ENCODE measurements at places on chromosomes 3 and 15.

- DNase-seq = no peak
These were observed 166.2 kb upstream of the NDN start for GRCh38 chr15:23853286-23853685.

GRCh38 chr3:178341636-178342035, 194.6 kb upstream of the KCNMB2 start:
- no peak for DNase-seq

- no peak for DNase-seq
These were observed 149.4 kb downstream of the IMPG2 start for GRCh38 chr3:101170806-101171558.

- no peak for DNase-seq
These were observed 32.0 kb downstream of the TRPM1 start for GRCh38 chr15:31069360-31070000.

DNA sequence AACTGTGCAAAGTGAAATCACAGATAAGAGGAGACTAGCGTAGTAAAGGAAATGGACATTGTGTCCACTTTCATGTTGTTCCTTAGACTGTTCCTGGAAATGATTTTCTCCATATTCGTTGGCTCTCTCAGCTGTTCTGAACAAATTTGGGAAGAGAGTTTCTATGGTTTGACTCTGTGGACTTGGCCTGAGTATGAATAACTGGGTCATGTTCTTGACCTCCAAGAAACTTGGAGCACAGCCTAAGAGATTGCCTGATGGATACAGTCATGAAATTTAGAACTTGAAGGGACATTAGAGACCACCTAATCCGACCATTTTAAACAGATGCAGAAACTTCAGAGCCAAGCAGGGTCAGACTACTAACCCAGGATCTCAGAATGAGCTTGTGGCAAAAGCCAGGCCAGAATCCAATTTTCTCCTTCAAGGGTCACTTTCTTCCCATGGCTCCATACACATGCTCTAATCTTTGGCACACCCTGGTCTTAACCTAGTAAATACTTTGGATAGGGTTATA, 430.4 kb downstream of the RBMS3 start:
- DNase-seq = no peak

DNA sequence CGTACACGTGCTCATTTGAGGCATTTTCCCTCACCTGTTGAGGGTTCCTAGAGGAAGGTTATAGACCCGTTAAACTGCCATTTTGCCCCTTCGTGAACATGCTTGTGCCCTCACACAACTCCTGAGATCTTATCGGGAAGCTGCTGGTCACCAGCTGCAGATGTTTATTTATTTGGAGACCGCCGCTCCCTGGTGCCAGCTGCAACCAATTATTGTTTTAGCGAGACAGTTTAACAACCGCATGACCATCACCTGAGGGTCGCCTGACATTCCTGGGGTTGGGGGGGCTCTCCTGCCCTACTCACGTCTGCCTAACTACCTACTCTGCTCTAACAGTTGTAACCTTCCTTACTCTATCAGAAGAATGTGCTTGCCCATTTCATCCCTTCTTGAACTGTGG, 292.5 kb downstream of the MCTP2 start:
- DNase-seq = no peak

DNA sequence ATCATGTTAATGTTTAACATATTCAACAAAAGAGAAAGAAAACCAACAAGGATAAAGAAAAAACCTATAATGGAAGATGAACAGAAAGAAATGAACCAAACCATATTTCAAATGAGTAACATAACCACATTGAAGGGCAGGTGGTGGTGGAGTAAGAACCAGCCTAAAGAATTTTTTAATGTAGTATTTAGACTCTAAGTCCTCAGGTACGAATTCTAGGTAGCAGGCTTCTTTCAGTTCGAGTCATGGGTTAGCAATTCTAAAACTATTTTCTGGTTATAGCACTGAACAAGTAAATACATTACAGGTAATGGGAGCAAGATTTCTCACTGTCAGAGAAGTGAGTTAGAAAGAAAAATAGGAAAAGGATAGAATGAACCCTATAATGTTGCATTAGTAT, 24.4 kb downstream of the DCBLD2 start:
- no peak for DNase-seq

DNA sequence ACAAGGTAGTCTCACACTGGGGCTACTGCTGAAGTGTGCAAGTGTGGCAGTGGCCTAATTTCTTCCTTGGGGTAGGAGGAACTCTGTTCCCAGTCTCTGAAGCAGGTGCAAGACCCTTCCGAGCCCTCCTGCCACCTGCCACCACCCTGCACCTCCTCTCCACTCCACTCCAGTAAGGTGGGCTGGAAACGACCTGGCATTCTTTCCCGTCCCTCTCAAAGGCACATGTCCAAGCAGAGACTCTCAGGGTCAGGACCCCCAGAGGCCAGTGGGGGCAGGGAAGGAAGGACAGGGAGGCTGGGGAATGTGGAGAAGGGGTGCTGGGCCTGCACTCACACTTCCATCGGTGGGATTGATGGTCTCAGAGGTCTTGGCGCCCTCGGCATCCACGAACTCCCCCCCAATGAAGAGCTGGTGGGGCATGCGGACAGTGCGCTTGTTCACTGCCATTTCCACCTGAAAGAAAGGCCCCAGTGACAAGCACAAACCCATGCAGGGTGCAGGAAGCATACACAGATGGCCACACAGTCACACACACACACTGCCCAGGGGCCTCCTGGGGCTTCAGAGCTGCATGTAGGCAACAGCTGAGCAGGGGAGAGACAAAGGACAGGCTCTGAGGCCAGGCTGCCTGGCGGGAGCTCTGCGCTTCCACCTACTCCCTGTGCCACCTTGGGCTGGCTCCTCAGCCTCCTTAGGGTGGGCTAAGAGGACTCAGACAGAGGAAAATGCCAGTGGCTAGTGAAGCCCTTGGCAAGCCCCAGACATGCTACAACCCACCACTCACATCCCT, 43.8 kb downstream of the ALDH1L1 start:
- DNase-seq = no peak

GRCh38 chr3:155491696-155492095, 198.2 kb upstream of the STRIT1 start:
- DNase-seq = no peak

DNA sequence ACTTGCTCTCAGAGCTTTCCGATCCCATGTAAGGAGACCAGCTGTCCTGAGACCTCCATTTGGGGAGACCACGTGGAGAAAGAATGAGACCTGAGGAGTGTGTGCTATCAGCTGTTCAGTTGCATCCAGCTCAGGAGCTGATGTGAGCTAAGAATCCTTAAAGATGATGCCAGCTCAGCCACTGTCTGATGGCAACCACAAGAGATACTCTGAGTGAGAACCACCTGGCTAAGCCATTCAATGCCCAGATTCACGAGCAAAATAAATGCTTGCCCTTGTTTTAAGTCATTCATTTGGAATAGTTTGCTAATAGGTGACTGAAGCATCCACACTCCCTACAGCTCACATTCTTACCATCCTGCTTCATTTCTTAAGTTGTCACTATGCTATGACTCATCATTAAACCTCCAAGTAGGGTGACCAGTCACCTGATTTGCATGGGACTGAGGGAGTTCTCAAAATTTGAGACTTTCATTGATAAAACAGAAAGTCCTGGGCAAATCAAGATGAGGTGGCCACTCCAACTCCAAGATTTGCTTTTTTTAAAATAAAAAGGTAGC, 56.4 kb downstream of the SPTSSB start:
- DNase-seq = peak; percentile 45

- peak; percentile 54 for DNase-seq
These were observed 570 bp upstream of the NEDD4 start for GRCh38 chr15:55993804-55994560.

GRCh38 chr15:94815914-94816313, 584.6 kb downstream of the MCTP2 start:
- no peak for DNase-seq

DNA sequence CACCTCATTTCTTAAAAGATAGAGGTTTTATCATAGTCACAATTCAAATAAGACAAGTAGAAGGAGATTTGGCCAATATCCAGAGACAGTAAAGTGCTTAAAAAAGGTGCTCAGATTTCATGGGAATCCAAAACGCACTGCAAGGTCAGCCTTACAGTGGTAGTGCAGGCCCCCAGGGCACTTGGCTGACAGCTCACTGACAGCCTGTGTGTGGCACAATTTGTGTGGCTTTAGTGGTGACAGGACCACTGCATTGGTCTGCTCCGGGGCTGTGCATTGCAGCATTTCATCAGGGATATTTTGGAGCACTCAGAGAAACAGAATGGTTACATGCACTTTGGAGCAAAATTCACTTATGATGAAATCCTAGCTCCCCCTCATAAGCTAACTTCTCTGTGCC, 544.3 kb downstream of the NTRK3 start:
- DNase-seq = no peak

DNA sequence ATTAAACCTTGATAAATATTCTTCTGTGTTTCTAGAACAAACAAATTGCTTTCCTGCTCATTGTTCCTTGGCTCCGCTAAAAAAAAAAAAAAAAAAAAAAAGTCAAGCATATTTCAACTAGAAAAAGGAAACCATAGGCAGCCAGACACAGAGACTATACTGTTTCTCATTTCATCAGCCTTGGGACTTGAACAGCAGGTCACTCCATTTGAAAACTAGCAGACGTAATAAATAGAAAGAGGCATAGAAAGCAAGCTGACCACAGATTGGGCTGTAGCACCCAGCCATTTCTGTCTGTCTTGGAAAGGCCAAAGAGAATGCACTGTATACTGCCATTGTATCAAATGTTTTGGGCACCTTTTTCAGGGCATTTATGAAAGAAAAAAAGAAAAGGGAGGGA, 697.1 kb downstream of the NLGN1 start:
- no peak for DNase-seq

GRCh38 chr3:100087198-100087597, 27.1 kb downstream of the FILIP1L start:
- peak; percentile 72 for DNase-seq

GRCh38 chr3:12433823-12434222, 50.5 kb upstream of the TSEN2 start:
- DNase-seq = no peak

- no peak for DNase-seq
These were observed 10.7 kb downstream of the RBM15B start for GRCh38 chr3:51401735-51402134.

DNA sequence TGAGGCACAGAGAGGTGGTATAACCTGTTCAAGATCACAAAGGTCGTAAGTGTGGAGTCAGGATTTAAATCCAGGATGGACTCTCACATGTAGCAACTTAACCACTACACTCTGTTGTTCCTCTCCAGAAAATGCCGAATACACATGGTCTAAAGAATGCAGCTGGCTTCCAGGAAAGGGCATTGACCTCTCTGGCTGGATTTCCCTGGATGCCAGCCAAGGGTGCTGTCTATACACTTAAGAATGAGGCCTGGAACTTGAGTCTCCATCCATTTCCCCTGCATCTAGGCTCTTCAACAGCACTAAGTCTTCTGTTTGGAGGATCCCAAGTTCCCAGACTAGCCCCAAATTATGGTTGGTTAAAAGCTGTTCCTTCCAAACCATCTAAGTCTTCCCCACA, 60.5 kb downstream of the CERS3 start:
- peak; percentile 4 for DNase-seq

GRCh38 chr3:16506884-16507577, 6.5 kb downstream of the RFTN1 start:
- no peak for DNase-seq

DNA sequence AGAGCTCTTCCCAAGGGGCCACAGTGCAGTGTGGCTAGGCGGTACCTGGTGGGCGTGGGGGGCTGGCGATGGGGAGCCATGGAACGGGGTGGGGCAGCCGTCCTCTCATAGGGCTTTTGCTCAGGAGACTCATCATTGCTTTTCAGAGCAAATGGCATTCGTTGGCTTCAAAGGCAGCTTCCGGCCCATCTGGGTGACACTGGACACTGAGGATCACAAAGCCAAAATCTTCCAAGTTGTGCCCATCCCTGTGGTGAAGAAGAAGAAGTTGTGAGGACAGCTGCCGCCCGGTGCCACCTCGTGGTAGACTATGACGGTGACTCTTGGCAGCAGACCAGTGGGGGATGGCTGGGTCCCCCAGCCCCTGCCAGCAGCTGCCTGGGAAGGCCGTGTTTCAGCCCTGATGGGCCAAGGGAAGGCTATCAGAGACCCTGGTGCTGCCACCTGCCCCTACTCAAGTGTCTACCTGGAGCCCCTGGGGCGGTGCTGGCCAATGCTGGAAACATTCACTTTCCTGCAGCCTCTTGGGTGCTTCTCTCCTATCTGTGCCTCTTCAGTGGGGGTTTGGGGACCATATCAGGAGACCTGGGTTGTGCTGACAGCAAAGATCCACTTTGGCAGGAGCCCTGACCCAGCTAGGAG, 40.8 kb downstream of the MESD start:
- DNase-seq = no peak

DNA sequence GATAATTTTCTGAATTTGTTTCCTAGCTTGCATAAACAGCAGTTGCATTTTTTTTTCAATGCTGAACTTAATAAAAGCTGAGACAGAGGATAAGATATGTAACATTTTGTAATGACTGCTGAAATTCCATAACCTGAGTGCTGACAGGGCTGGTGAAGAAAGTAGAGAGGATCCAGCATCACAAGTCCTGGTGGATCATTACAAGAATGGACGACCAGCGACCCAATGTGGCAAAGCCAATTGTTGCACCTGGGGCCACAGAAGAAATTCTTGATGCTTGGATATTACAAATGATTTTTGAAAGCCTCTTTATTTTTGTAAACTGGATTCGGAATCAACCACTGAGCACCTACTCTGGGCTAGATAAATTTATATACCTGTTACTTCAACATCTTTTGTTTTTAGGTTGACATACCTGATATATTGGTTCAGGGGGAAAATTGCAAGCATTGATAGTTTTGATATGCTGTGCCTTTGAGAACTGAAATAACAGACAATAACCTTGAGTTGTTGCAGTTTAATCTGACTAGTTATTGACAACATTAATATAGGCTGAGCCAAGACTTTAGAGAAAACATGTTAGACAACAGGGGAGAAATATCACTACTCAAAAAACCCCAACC, 3.9 kb upstream of the ACTL6A start:
- peak; percentile 72 for DNase-seq

DNA sequence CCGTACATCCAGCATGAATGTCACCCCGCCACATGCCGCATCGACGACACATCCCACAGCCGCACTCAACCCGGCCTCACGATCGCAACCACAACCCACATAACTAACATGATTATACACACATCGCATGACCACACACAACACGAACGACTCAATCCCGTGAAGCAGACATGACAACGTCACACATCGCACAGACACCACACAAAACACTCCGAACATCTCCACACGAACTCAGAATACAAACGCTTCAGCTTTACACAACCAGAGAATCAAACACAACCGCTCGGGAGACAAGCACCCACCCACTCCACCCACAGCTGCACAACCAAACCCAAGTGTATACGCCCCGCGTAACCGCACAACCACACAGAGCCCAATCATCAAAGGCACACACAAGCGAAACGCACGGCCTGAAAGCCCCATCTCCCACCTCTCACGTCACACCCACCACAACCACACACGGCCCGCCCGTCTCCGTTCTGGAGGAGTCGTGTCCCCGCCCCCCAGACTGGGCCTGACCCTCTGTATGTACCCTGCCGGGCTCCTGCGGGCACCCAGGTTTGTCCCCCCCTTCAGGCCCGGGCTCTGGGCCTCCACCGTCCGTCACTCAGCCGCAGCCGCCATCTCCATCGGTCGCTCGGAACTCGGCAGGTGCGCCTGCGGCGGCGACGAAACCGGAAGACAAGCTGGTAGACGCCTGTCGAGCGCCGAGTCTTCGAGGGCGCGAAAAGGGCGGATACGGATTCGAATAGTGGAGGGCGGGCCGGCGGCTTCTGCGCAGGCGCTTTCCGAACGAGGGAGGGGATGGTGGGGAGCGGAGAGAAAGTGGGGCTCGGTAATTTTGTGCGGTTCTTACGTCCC, at the start of gene RBSN:
TSS of gene RBSN (minus strand) at position 646 of the 861 bp plus-strand sequence. CDS start 3,028 bp downstream, outside the sequence.
- DNase-seq = peak; percentile 92

- no peak for DNase-seq
These were observed 55.2 kb upstream of the CNTN6 start for GRCh38 chr3:1037631-1038030.

GRCh38 chr3:125128861-125129501, 73.2 kb upstream of the HEG1 start:
- peak; percentile 92 for DNase-seq

All from HT1080 (cell line).